CMK (cell line): ENCODE measurements at places on chromosomes 3 and 15.

DNA sequence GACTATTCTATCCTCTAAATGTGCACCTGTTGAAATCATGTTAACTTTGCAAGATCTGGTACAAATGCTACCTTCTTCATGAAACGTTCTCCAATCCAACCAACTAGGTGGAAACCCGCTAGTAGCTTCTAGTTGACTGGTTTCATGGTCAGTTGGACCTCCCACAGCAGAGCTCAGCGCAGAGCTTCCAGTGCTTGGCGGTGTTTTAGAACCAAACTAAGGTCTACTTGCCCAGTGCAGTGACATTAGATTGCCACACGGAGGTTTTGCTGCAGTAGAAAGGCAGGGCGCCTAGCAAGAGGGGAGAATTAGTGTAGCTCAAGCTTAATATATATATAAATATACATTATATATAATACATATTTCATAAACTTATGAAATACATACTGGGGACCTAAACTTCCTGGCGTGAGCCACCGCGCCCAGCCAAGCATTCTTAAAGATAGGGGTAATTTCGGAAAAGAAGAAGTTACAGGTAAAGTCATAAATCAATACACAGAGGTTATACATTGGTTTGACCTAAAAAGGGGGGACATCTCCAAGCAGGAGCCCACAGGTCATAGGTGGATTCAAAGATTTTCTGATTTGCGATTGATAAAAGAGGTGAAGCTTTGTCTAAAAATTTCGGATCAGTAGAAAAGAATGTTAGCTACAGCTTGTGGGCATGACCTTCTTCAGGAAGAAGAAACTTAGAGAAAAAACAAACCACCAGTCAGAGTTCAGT is 2.1 kb upstream of the OXSR1 start:
- no peak for DNase-seq

- DNase-seq, result no peak
Observed at GRCh38 chr15:51848811-51849210, 19.4 kb downstream of the TMOD3 start.

DNA sequence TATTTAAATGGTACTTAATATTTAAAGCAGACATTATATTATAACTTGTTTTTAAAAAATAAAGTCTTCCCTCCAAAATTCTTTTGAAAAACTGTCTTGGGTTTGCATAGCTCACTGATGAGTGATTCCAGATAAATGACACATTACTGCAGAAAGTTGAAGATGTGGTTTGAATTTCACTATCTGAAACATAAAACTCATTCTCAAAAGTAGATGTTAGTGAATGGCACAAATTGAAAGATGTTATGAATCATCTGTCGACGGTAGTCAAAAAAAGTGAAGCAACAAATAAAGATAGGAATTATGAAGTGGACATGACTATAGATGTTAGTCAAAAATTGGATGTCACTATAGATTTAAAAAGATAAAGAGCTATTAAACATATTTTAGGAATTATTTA is 280.5 kb downstream of the GAP43 start:
- DNase-seq, result no peak

- no peak for DNase-seq
Observed at GRCh38 chr3:127899766-127900165, 15.3 kb upstream of the KBTBD12 start.

DNA sequence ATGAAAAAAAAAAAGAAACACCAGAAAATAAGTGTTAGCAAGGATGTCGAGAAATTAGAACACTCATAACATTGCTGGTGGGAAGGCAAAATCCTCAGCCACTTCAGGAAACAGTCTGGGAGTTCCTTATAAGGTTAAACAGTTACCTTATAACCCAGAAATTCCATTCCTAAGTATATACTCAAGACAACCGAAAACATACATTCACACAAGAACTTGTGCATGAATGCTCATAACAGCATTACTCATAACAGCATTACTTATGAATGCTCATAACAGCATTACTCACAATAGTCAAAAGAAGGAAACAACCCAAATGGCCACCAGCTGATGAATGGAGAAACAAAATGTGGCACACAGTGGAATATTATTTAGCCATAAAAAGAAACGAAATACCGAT is 34.8 kb upstream of the DCP1A start:
- no peak for DNase-seq

- no peak for DNase-seq
Observed at GRCh38 chr3:121269389-121269788, 276.4 kb downstream of the POLQ start.

GRCh38 chr15:42735382-42736165 is 1.4 kb downstream of the CDAN1 start:
- no peak for DNase-seq
